Gastrocnemius medialis (tissue), 4 donors: ENCODE measurements at places on chromosomes 3 and 15.

DNA sequence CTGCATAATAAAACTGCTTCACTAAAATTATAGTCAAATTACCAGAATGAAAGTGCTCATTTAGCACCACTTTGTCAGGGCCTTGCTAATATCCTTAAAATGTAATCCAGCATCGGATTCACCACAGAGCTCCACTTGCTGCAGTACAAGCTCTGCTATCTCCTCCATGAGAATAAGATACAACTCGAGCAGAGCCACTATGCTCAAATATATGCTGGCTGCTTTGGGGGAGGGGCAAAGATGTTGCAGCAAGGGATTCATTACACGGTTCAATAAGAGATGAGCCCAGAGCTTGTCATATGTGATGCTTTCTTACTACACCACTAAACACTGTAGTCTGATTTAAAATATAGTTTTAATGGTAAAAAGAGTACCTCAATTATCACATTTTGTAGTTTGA lies 72.2 kb downstream of the DLG1 start:
- DNase-seq = no peak

DNA sequence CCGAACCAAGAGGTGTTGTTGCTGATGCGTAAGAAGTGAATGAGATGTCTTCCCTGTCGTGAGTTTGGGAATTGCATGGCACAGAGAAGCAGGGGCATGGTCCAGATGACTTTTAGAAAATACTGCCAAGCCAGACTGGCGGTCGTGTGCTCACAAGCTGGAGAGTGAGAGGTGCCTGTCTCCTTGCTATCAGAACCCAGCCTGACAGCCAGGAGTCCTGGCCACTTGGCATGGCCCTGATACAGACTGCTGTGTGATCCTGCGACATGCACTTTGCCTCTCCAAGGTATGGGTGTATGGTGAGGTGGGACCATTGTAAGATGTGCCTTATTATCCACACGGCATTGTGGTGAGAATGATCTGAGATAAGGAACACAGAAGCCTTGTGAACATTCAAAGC lies 93.0 kb downstream of the SMAD3 start:
- no peak for DNase-seq

- DNase-seq = peak; percentile 60
Observed at GRCh38 chr3:149969110-149969939, 1.4 kb downstream of the PFN2 start.

GRCh38 chr3:66463054-66463631 lies 37.7 kb downstream of the LRIG1 start:
- DNase-seq = no peak

- DNase-seq = no peak
Observed at GRCh38 chr3:149152420-149152819, 23.0 kb downstream of the HPS3 start.

DNA sequence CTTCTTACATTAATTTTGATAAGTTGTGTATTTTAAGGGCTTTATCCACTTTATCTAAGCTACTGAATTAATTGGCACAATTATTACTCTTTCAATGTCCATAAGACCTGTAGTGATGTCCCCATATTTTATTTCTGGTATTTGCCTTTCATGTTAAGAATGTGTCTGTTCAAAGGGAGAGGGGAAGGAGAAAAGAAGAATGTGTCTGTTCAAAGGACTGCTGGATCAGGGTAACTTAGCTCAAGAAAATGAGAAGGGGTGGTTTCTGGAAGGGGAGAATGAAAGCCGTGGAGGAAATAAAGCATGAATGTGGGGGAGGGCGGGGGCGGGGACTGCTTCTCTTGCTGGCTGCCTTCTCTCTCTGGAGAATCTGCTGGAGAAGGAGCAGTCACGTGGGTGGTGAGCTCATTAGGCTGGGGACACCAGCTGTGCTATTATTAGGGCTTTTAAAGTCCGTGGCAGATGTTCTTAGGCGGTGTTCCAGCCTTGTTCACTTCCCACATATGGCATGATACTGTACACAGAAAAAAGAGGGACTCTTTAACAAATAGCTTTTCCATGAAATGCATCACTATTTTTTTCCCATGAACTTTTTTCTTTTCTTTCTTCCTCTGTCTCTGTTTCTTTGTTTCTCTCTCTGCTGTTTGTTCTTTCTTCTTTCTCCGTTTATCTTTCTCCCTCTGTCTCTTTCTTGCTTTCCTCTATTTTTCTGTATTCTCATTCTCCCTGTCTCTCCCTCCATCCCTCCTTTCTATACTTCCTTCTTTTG lies 63.7 kb upstream of the ULK4 start:
- DNase-seq = peak; percentile 97

DNA sequence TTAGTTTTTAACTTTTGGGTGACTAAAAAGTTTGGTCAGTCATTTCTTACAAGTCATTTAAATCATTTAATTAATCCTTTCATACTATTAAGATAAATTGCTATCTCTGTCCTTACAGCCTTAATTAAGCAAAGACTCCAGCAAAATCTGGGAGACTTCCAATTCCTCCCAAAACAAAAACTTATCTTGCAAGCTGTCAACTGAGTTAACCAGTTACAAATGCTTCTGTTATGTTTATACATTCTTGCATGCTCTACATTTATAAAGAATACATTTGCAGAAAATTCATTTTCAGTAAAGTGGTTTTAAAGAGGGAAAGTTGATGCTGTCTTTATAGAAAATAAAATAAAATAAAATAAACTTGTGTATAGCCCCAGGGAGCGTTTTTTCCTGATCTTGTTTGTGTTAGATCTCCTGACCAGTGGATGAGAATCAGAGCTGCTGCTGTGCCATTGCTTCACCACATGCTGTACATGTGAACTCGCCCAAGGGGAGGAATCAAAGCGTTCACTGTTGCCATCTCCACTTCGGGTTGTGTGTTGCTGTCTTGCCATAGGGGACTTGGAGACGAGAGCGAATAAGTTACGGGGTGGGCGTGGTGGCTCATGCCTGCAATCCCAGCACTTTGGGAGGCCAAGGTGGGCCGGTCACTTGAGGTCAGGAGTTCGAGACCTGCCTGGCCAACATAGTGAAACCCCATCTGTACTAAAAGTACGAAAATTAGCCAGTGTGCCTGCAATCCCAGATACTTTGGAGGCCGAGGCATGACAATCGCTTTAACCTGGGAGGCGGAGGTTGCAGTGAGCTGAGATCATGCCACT lies 5.5 kb downstream of the CCR4 start:
- no peak for DNase-seq

GRCh38 chr3:30475038-30475808 lies 131.2 kb upstream of the TGFBR2 start:
- no peak for DNase-seq

GRCh38 chr15:32733281-32733680 lies 15.5 kb downstream of the GREM1 start:
- DNase-seq = no peak

- DNase-seq = no peak
Observed at GRCh38 chr3:78148986-78149717, 1109.3 kb downstream of the ROBO2 start.

DNA sequence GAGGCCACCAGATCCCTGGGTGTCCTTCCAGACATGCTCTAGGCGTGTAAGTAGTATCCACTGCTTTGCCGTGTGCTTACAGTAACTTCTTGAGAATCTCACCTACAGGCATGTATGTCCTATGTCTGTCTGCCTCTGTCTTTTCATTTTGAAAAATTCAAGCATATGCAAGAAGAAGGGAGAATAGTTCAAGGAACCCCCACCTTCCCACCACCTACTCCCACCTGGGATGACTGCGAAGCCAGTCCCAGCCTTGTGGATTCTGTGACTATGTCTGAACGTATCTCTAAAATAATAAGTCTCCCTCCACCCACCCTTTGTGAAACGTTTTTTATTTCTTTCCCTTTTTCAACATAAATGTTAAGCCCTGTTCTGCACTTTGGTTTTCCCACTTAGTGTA lies 15.0 kb downstream of the CHST13 start:
- peak; percentile 1 for DNase-seq

GRCh38 chr15:69992348-69992747 lies 105.4 kb downstream of the TLE3 start:
- no peak for DNase-seq

DNA sequence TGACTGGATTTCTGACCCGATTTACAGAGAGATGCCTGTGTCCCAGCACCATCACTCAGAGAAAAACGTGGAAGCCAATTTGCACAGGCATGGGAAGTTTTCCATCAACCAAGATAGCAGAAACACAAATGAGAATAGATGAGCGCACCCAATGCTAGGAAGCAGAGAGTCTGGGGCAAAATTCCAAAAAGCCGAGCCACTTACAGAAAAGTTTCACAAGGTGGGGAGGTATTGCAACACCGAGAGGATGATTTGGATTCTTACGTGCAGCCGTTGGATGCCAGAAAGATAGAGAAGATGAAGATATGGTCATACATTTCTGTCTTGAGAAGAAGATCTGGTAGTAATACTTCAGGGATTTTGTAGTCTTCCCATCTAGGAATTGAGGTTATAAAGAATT lies 57.4 kb downstream of the UNC13C start:
- DNase-seq = peak; percentile 26

DNA sequence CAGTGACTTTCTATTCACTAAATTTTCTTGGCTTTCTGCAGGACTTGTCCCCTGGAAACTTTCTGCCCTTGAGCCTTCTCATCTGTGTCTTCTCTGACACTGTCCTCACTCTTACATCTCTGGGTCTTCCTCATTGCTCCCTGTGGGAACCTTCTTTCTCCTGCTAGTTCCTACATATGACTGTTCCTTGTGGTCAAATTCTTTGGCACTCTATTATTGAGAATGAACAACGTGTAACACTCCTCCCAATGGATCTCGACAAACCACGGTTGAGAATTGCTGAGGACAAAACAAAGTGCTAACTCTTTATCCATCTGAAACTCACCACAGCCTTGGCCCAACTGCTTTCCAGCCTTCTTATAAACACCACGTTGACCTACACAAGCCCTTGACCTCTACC lies 3.5 kb upstream of the FAM81A start:
- DNase-seq = no peak

GRCh38 chr15:94882071-94882712 lies 650.8 kb downstream of the MCTP2 start:
- DNase-seq = no peak

- DNase-seq = no peak
Observed at GRCh38 chr15:61336026-61336638, 107.0 kb upstream of the RORA start.

GRCh38 chr15:68572921-68573320 lies 5.9 kb upstream of the CORO2B start:
- DNase-seq = no peak

DNA sequence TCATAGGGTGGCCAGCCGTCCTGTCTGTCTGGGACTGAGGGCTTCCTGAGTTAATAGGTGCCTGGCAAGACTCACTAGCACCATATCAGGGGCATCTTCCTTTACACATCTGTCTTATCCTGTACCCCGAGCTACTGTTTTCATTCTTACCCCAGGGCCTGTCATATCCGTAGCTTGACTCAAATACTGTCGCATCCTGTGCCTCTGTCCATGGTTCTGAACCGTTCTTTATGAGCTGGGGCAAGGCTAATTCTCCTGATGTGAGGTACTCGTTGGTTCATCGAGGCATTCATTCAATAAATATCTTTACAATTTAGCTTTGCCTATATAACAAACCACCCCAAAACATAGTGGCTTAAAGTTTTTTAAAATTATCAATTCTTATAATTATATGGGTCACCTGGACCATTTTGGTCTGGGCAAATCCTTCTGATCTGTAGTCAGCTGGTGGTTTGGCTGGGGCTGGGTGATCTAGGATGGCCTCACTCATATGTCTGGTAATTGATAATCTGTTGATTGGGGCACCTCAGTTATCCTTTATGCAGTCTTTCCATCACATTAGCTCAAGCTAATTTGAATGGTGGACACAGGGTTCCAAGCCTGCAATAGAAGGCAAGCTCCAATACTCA lies 121.2 kb downstream of the TLE3 start:
- DNase-seq = no peak

- DNase-seq = peak; percentile 36
Observed at GRCh38 chr3:118970819-118971218, 63.8 kb downstream of the IGSF11 start.

GRCh38 chr15:69088300-69088965 lies 72.0 kb upstream of the GLCE start:
- DNase-seq = no peak

DNA sequence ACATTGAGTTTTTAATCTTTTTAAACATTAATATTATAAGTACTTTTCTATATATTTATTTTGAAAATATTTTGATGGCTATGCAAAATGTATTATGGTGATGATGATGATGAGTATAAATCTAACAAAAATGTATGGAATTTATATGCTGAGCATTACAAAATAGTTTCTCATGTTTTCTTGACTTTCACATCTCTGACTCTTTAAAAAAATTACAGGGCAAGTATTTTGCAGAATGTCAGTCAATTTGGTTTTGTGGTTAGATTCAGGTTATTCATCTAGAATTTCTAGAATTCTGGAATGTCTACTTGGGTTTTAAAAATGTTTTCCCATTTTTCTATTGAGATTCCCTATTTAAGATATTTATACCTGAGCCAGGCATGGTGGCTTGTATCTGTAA lies 41.7 kb upstream of the ANP32A start:
- DNase-seq = no peak

GRCh38 chr3:5431146-5431545 lies 243.6 kb downstream of the EDEM1 start:
- no peak for DNase-seq
